ENCODE measurements at places on chromosomes 5 and 9.

DNA sequence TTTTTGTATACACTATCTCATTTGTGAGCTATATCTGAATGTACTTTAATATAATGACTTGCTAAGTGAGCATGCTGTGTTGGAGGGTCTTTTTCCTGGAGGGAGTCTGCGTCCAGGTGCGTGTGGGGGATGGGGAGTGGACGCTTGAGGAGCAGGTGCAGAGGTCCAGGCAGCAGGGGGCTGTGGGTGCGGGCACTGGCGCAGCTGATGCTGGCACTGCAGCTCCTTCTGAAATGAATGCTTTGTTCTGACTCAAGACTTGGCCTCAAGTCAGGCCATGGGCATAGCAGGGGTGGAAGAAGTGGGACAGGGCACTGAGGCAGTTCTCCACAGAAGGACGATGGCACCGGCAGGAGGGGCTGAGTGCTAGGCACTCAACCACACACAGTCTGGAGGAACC is 165.7 kb upstream of the IRX1 start:
- DNase-seq = no peak

DNA sequence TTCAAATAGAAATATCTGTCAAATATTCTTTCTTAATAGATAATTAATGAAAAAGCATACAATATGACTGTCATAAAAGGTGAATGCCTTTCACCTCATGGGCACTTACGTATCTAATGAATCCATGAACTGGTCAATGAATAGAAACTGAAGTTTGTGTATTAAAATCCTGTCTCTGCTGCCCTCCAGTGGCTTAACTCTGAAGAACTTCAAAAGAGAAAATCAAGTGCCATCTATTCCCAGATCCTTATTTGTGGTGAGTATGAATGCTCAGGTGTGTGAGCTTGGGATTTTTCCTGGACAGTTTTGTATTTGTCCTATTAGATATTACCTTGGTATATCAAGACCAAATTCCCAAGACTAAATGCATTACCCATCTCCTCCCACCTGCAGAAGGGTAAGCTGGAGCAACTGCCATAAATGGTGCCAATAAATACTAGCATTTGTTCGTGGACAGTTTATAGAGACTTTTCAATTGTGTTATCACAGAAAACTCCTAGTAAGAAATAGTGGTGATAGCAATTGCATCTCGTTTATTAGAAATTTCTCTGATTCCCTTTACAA is 44.0 kb upstream of the SVEP1 start:
- DNase-seq = no peak

DNA sequence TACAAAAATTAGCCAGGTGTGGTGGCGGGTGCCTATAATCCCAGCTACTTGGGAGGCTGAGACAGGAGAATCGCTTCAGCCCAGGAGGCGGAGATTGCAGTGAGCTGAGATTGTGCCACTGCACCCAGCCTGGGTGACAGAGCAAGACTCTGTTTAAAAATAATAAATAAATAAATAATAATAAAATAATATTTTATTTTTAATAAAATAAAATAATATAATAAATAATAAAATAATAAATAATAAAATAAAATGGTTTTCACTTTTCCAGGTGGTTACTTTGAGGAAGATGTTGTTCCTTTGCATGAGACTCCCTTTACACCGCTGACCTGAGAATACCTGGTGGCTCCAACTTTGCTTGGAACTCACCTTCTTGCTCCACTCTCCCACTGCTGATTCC is 82.8 kb downstream of the RCL1 start:
- DNase-seq = no peak

DNA sequence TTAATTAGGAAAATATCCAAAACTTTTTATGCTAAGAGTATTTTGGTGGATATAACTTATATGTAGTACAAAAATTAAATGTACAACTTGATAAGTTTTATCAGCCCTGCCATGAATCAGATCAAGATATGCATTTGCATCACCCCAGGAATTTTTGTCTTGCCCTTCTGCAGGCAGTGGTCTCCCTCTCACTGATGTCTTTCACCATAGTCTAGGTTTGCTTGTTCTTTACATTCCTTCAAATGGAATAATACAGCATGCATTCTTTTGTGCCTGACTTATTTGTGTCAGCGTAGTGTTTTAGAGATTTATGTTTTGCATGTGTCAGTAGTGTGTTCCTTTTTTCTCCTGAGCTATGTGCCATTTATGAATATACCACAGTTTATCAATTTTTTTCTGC is 36.4 kb downstream of the RNF180 start:
- DNase-seq = no peak

DNA sequence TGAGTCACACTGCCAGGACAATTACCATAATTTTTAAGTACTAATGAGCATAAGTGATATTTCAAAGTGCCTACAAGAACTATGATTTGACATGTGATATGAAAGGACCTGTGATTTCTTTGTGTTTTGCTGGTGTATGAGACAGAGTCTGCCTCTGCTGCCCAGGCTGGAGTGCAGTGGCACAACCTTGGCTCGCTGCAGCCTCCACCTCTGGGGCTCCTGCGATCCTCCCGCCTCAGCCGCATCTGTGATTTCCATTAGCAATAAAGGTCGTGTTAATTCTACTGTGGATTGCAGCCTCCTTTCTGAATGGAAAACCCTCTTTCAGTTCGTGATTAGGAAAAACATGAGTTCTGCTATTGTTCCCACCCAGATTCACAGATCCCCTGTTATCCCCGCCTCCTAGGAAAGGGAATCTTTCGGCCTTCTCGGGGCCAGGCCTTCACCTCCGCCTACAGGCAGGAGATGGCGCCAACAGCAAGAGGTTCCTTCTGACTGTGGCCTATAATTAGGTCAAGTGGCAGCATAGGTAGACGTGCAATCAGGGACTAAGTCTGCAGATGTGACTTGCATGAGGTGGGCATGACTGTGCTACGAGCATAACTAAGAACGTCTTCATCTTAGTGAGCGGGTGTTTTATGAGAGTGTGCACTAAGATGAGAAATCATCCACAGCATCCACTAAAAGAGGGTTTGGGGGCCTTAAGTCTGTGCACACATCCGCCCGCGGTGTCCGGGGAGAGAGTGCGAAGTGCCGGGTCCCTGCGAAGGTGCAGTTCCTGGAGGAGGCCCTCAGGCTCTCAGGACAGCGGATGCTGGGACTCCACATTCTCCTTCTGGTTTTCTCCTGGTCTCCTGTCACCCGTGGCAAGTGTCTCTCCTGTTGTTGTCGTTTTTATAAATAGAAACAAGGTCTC is 23.1 kb downstream of the TRIM7 start:
- DNase-seq = no peak

GRCh38 chr9:73009649-73010288 is 56.9 kb upstream of the ALDH1A1 start:
- DNase-seq = no peak

GRCh38 chr5:132498152-132498551 is 7.6 kb upstream of the IRF1 start:
- no peak for DNase-seq

GRCh38 chr9:72596451-72597180 is 75.2 kb downstream of the TMC1 start:
- no peak for DNase-seq

- DNase-seq = no peak
Measured at GRCh38 chr5:119385536-119386128, 29.8 kb downstream of the TNFAIP8 start.

Data from activated CD8-positive, alpha-beta memory T cell treated with anti-CD3 and anti-CD28 coated beads for 1 hour (primary cell).